Kidney (tissue), 22 donors: ENCODE measurements at places on chromosomes 4 and X.

GRCh38 chr4:102339018-102339417, 6.3 kb downstream of the SLC39A8 start:
- DNase-seq = no peak
- H3K27me3 ChIP-seq = no peaks in the 10 kb centered on the region
- H3K4me1 ChIP-seq = peaks cover 3% of the 10 kb centered on the region
- H3K27ac ChIP-seq = no peak overlapping the region
- H3K36me3 ChIP-seq = no peaks in the 10 kb centered on the region

- H3K27me3 ChIP-seq = no peaks in the 10 kb centered on the region
- no peak overlapping the region for H3K4me3 ChIP-seq
- no peak overlapping the region for H3K27ac ChIP-seq
- no peaks in the 10 kb centered on the region for H3K4me1 ChIP-seq
- H3K36me3 ChIP-seq = no peaks in the 10 kb centered on the region
Measured at GRCh38 chr4:156824451-156825060, 147.0 kb downstream of the PDGFC start.

DNA sequence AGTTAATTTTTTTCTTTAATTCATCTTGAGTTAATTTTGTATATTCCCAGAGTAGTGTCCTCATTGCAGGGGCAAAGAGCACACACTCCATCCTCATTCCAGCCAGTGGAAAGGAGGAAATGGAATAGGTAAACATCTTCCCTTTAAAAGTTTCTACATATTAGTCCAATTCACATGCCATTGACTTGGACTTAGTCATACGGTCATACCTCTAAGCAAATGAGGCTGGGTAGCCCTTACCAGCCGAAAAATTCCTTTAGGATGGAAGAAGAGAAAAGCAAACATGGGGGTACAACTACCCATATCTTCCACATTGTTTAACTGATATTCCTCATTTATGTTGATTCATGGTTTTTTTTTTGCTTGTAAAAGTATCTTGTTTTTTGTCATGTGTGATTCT, 37.4 kb upstream of the NDP start:
- H3K27ac ChIP-seq = no peak overlapping the region
- H3K36me3 ChIP-seq = no peaks in the 10 kb centered on the region

GRCh38 chr4:185143601-185143969, 519 bp downstream of the SLC25A4 start:
- H3K27me3 ChIP-seq = no peaks in the 10 kb centered on the region
- peak overlapping the region; percentile 84 for H3K4me3 ChIP-seq

DNA sequence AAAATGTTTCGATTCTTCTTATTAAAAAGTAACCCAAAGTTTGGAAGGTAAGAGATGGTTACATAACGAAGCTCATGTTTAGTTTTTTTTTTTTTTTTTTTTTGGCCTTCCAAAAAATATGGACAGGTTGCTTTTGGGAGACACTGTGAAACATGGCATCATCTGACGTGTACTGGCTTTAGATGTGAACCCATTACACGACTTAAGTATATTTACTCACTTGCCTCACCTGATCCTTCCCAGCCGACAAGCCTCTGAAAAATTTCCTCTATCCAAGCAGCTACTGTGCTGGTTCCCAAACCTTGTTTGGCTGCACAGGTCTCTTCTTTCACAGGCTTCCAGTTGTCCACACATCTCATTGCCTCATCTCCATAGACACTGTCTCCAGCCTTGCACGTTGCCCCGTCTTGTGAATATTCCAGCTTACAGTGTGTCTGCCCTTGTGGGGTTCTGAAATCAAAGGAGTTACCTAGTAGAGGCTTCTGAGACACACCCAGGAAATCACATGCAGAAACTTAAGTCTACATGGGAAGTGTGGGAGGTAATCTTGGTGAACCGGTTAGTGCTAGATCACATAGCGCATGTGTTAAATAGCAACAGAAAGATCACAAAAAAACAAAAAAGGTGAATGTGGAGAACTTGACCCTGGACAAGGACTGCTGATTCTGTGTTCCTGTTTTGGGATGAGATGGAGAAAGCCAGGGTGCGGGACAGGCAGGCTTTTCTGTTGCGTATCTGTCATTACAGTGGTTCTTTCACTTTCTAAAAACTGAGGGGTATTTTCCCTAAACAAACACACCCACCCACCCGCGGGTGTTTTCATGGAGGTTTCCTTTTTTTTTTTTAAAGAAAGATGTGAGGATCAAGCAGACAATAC, 328.6 kb downstream of the ARHGAP10 start:
- no peaks in the 10 kb centered on the region for H3K27me3 ChIP-seq
- peak; percentile 72 for DNase-seq
- H3K4me1 ChIP-seq = peaks cover 5% of the 10 kb centered on the region
- H3K27ac ChIP-seq = no peak overlapping the region
- peaks cover 4% of the 10 kb centered on the region for H3K36me3 ChIP-seq

DNA sequence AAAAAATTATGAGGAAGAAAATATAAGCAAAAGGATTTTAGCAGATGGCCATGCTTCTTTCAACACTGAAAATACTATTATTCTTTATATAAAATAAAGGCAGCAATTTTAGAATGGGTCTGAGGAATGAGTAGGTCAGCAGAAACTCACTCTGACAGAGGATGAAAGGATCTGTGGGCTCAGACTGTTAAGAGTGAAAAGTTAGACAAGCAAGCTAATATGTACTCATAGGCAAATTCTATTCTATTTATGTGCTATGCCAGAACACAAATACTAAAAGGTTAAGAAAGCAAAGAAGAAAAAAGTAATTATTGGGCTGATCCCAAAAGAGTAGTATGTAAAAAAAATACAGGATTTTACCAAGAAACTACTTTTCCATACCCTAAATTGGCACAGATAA, 13.9 kb downstream of the LCORL start:
- no peak overlapping the region for H3K4me3 ChIP-seq
- H3K27me3 ChIP-seq = no peaks in the 10 kb centered on the region
- no peak overlapping the region for H3K27ac ChIP-seq
- peaks cover 6% of the 10 kb centered on the region for H3K4me1 ChIP-seq
- H3K36me3 ChIP-seq = no peaks in the 10 kb centered on the region
- no peak for DNase-seq

- no peaks in the 10 kb centered on the region for H3K27me3 ChIP-seq
- no peak overlapping the region for H3K27ac ChIP-seq
- H3K36me3 ChIP-seq = no peaks in the 10 kb centered on the region
- H3K4me1 ChIP-seq = no peaks in the 10 kb centered on the region
Measured at GRCh38 chr4:107757864-107758476, 37.9 kb upstream of the PAPSS1 start.

- no peaks in the 10 kb centered on the region for H3K27me3 ChIP-seq
- no peaks in the 10 kb centered on the region for H3K4me1 ChIP-seq
Measured at GRCh38 chr4:8238036-8238511, 31.5 kb upstream of the HTRA3 start.

DNA sequence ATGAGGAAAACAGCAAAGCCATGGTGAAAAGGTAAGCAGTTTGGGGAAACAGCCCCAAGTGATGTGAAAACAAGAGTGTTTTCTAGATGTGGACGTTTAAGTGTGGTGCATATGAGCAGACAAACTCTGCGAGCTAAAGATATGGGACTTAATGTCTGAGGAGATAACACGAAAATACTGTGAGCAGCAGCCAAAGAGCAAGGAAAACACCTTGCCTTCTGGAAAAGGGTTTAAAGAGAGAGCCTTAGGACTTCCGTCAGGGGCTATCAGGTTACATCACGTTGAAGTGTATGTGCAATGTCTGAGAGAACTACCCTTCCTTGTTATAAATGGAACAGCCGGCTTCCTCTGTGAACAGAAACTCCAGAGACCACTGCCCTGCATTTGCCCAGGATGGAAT, 54.2 kb downstream of the LEF1 start:
- no peaks in the 10 kb centered on the region for H3K4me1 ChIP-seq
- no peaks in the 10 kb centered on the region for H3K27me3 ChIP-seq
- H3K27ac ChIP-seq = no peak overlapping the region
- H3K36me3 ChIP-seq = no peaks in the 10 kb centered on the region

GRCh38 chr4:7466904-7467303, 32.2 kb upstream of the PSAPL1 start:
- no peak for DNase-seq
- no peak overlapping the region for H3K4me3 ChIP-seq
- H3K27ac ChIP-seq = no peak overlapping the region
- H3K27me3 ChIP-seq = no peaks in the 10 kb centered on the region
- no peaks in the 10 kb centered on the region for H3K36me3 ChIP-seq

DNA sequence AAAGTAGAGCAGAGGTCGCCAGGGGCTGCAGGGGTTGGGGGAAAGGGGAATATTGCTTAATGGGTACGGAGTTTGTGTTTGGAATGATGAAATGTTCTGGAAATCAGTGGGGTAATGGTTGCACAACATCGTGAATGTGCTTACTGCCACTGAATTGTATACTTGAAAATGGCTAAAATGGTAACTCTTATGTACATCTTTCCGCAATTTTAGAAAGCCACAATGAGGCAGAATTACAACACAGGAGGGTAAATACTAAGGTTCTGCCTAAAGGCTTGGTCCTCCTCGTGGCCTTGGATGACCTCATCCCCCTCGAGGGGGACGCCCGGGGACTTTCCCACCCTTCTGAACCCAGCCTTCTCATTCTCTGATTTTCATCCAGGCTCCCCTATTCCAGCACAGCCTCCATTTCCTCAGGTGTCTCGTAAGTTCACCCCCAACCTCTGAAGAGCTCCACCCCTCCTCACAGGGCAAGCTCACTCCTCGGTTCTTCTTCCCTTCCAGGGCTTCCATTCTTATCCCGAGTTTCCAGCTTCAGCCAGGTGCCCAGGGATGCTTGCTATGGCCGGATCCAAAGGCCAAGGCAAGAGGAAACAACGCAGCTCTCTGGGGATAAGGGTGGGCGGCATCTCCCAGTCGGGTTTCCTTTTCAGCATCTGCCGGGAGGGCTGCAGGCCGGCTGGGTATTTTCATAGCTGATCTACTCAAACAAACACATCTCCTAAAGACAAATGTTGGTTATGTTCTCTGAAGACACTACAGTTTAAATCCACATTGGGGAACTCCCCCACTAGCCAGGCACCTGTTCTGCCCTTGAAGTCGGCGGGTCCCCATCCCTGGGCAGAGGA, 71.3 kb upstream of the ACSL1 start:
- DNase-seq = no peak
- H3K4me1 ChIP-seq = peaks cover 6% of the 10 kb centered on the region
- no peak overlapping the region for H3K4me3 ChIP-seq
- H3K27ac ChIP-seq = no peak overlapping the region
- H3K27me3 ChIP-seq = no peaks in the 10 kb centered on the region
- no peaks in the 10 kb centered on the region for H3K36me3 ChIP-seq
